ENCODE measurements at places on chromosomes 1 and 21.

DNA sequence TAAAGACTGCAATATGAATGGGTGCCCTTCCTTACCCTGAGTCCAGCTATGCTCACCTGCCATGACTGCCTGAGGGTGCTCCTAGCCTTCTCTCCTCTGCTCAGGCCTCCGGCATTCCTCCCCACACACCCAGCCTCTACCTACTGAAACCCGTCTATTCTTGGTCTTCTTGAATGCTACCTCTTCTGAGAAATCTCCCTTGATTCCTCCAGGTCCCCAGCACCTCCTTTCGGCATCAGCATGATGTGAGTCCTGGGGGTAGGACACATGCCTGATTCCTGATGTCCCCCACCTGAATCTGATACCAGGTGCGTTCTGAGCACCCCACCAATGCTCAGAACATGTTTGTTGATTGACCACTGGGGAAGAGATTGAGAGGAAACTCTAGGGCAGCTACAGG, 8.6 kb downstream of the LDLRAD1 start:
- no peak for DNase-seq

GRCh38 chr1:21774835-21775549, 8.0 kb downstream of the USP48 start:
- DNase-seq = no peak

DNA sequence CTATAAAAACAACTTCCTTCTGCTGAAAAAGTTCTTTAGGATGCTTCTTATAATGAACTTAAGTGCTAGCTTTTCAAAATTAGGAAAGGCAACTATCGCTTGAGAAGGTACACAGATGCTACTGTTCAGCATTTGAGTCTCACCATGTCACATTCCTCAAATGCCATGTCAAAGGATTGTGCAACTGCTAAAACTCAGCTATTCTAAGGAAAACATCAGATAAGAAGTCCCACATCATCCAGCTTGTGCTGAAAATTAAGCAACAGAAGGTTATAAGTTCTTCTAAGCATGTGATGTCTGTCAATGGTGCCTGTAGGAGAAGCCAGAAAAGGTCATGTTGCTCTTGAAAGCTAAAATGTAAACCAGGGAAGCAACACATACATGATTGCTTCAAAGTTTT, 36.5 kb downstream of the MCOLN2 start:
- no peak for DNase-seq

GRCh38 chr1:18109756-18110597, 2.4 kb downstream of the IGSF21 start:
- no peak for DNase-seq

DNA sequence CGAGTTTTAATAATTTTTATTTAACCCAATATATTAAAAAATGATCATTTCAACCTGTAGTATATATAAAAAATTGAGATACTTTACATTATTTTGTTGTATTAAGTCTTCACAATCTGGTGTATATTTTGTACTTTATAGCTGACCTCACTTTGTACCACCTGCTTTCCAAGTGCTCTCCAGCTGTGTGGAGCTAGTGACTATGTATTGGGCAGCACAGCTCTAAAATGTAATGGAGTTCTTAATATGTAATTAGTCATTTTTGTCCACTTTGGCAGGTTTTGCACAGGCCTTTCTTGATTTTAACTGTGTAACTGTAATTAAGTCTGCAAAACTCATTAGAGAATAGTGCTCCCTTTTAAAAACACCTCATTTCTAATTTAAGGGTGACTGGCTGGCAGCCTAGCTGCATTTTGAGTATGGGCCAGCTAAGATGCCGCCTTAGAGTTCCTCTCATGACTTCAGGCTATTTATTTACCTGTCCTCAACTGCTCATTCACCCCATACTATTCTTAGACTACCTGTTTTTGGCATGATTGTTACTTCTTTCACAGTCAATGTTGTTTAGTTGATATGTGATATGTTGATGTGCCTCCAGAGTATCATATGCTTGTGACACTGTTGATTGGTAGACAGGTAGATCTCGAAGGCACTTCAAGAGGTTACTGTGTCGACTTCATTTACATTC, 43.2 kb downstream of the ZYG11B start:
- DNase-seq = no peak

DNA sequence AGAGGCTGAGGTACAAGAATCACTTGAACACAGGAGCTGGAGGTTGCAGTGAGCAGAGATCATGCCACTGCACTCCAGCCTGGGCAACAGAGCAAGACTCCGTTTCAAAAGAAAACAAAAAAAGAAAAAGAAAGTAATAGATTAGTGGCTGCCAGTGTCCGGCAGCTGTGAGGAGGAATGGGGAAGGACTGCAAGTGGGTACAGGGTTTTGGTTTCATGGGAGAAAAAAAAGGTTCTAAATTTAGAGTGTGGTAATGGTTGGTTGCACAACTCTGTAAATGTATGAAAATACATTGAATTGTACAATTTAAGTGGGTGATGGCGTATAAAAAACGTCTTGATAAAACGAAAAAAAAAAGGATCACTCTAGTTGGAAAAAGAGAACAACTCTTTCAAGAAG, 6.7 kb downstream of the TAF1A start:
- DNase-seq = peak; percentile 44

- DNase-seq = no peak
Measured at GRCh38 chr1:174988539-174988938, 11.2 kb upstream of the CACYBP start.

DNA sequence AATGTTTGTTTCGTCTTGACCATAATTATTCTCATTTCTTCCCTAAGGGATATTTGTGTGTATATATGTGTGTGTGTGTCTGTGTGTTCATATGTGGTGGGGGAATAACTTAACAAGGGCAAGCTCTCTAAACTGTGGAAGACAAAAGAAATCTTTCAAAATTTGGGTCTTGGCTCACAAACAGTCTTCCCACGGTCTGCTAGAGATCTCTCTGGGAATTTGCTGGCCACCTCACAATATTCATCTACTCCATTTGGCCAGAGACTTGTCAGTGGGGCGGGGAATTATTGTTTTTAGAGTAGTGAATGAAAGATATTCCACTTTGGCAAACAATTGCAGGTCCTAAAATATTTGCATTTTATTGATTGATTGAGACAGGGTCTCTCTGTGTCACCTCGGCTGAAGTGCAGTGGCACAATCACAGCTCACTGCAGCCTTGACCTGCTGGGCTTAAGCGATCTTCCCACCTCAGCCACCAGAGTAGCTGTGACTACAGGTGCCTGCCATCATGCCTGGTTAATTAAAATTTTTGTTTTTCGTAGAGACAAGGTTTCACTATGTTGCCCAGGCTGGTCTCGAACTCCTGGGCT, 8.0 kb upstream of the EIF2B3 start:
- no peak for DNase-seq

GRCh38 chr1:179016706-179017382, 8.8 kb upstream of the FAM20B start:
- no peak for DNase-seq

- no peak for DNase-seq
Measured at GRCh38 chr1:54607821-54608565, 15.3 kb downstream of the FAM151A start.

DNA sequence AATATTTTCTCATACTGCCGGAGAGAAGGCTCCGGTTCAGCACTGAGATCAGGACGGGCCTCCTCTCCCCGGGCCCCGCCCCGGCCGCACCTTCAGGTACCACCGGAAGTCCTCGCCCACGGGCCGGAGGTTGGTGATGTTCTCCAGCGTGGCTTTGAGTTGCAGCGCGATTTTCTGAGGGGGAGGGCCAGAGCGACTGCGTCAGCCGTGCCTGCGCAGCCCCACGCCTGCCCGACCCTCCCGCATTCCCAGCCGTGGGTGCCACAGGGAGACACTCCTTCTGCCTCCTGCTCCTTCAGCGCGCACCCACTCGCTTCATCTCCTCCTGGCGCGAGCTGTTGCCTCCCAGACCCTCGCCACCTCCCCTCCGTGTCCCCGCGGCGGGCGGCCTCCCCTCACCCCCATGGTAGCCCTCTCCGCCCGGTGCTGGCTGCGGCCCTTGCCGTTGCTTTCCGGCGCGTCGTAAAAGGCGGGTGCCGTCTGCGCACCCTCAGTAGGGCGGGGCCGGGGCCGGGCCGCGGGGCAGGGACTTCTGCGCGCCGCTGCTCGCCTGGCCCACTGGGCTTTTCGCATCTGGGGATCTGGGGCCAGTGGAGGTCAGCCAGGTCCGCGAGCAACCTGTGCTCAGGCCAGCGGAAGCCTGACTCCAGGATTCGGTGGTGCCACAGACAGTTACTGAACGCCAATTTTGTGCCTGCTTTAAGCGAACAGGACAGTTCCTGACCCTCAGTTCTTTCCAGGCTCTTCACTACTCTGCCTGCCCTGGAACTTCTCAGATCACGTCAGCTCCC, at the start of gene CZIB:
TSS of gene CZIB (minus strand) at position 464 of the 791 bp plus-strand sequence. CDS start at position 405, 59 bp downstream.
- DNase-seq = peak; percentile 87

DNA sequence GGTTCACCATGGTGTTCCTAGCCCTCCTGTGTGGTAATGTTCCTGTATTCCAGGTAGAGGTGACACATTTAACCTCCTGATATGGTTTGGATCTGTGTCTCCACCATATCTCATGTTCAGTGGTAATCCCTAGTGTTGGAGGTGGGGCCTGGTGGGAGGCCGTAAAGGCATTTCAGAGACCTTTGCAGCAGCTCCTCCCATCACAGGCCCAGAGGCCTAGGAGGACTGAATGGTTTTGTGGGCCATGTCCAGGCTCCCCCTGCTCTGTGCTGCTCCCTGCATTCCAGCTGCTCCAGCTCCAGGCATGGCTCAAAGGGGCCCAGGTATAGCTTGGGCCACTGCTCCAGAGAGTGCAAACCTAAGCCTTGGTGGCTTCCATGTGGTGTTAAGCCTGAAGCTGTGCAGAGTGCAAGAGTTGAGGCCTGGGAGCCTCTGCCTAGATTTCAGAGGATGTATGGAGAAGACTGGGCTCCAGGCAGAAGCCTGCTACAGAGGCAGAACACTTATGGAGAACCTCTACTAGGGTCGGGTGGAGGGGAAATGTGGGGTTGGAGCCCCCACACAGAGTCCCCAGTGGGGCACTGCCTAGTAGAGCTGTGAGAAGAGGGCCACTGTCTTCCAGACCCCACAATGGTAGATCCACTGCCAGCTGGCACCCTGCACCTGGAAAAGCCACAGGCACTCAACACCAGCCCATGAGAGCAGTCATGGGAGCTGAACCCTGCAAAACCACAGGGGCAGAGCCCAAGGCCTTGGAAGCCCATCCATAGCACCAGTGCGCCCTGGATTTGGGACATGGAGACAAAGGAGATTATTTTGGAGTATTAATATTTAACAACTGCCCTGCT, 10.0 kb downstream of the SELENBP1 start:
- DNase-seq = no peak

GRCh38 chr1:185054365-185055060, 9.2 kb downstream of the RNF2 start:
- DNase-seq = no peak

DNA sequence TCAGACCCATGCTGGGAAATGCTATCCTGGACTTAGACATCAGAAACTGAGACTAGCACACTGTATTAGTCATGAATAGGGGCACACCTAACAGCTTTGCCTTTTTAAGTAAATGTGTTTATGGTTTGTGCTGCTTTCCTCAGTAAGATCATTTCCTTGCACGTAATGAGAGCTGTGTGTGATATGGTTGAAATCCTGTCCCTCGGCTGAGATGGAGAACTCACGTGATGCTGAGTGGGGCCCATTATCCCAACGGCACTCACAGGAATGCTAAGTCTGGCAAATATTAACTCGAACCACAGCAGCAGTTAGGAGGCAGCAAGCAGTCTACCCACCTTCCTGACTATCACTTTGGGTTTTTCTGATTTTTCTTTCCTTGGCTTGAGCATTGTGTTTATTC, 38.2 kb downstream of the BCL9 start:
- no peak for DNase-seq

- no peak for DNase-seq
Measured at GRCh38 chr1:50793521-50793920, 166.5 kb downstream of the FAF1 start.

GRCh38 chr1:8873506-8874229, 4.8 kb downstream of the ENO1 start:
- DNase-seq = no peak

DNA sequence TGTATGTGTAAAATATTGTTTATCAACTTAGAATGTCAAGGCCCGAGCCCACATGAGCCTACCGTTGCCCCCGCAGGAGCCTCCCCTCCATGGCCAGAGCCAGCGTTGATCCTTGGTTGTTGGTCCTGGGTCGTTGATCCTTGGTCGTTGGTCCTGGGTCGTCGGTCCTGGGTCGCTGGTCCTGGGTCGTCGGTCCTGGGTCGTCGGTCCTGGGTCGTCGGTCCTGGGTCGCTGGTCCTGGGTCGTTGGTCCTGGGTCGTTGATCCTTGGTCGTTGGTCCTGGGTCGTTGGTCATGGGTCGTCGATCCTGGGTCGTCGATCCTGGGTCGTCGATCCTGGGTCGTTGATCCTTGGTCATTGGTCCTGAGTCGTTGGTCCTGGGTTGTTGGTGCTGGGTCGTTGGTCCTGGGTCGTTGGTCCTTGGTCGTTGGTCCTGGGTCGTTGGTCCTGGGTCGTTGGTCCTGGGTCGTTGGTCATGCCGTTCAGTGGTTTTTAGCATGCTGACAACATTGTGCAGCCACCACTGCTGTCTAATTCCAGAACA, 105.0 kb upstream of the TMEM51 start:
- no peak for DNase-seq

DNA sequence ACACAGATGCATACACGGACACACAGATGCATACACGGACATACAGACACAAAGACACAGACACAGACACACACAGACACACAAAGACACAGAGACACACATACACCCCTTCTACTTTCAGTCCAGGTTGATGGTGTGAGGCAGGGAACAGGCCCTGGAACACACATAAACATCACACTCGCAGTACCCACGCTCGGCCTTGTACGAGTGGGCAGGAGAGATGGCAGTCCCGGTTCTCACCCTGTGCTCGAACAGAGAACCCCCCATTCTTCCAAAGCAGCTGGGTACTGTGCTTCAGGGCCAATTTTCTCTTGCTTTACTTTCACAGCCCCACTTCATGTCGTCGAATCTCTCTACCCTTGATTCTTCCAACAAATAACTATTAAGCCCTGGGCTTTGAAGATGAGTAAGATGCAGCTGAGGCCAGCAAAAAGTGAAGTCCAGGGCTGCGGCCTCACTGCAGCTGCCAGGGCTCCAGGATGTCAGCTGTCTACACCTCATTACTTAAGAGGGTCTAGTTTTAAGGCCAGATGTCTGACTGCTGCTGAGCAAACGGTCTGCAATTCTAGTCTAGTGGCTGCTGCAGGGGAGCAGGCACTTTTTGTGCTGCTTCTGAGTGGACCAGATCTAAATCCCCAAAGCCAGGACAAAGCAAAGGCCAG, 90.1 kb downstream of the PGBD5 start:
- DNase-seq = no peak

DNA sequence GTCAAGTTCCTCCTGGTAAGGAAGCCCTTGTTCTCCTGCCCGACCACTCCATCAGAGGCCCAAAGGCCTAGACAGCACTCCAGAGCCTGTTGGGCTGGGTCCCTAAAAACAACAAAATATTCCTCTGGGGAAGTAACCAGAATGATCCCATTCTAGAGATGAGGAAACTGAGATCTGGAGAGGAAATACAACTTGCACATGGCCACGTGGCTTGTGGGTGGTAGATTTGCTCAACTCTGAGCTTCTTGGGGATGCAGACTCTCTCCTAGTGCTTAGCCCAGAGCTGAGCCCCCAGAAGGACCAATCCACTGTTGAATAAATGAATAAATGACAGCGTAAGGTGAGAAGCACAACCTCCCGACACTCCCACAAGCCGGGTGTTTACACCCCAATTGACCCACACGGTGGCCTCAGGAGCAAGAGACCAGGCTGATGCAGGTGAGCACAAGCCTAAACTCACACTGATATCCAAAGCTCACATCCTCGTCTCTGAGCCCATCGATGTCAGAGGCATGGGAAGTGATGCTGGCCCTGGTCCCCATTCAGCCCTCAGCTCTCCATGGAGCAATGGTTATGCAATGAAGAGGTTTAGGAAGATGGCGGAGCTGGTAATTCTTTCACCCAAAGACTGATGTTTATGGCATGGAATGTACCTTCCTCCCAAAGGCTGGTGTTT, 172.5 kb upstream of the EDN2 start:
- no peak for DNase-seq

Data from GM12864 (cell line).